ENCODE measurements at places on chromosomes 5 and 9.

DNA sequence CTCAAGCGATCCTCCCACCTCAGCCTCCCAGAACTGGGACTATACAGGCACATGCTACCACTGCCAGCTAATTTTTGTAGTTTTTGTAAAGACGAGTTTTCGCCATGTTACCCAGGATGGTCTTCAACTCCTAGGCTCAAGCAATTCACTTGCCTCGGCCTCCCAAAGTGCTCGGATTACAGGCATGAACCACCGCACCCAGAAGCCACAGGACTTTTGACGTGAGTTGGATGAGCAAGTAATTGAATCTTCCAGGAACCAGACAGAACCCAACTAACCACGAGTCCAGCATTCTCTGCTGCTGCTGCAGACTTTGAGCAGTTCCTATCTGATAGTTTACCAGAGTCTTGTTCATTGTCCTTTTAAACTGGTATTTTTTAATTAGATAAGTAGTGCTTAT is 9.6 kb upstream of the ATP6V0E1 start:
- no peak for DNase-seq

- DNase-seq: no peak
Measured at GRCh38 chr5:172403189-172403796, 51.0 kb downstream of the SH3PXD2B start.

DNA sequence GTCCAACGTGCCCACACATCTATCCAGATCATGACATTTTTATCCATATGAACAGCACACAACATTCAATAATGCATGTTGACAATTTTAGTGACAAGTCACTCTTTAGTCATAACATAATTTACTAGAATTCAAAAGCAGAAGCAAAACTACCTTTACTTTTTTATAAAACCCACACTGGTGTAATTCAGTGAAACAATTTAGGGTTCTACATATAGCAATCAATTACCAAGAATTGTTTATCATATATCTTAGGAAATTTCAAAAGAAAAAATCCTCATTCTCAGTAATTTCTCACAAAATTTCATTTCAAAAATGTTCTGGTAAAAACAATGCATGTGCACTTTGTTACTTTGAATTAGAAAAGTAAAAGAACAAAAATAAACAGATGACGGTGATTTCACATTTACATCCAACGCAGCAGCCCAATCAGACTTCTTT is 12.6 kb downstream of the AUH start:
- DNase-seq: no peak

- no peak for DNase-seq
Measured at GRCh38 chr9:959914-960313, 16.5 kb upstream of the DMRT3 start.

GRCh38 chr5:72465601-72466563 is 41.3 kb downstream of the ZNF366 start:
- no peak for DNase-seq

- DNase-seq: no peak
Measured at GRCh38 chr5:157308836-157309465, 43.0 kb downstream of the CYFIP2 start.

- no peak for DNase-seq
Measured at GRCh38 chr9:91348191-91348807, 13.4 kb downstream of the AUH start.

DNA sequence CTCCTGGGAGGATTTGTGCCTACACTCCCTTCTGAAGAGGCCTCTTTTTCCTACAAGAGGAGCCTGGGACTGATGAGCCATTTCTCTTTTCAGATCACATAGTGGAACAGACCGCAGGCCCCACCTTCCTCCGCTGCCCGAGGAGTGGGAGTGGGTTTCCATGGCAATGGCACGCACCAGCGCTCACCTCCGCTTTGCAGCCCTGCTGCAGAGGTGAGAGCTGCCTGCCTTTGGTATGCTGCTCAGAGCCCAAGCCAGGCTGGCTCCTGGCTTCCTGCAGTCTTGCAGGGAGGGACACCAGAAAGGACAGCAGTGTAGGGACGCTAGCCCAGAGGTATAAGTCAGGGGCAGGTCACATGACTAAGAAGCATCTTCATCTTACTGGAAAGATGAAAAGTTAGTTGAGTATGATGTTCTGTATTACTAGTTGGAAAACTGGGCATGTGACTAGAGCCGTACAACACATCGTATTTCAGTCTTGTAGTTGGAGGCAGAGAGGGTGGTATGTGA is 12.4 kb downstream of the PTTG1 start:
- no peak for DNase-seq

DNA sequence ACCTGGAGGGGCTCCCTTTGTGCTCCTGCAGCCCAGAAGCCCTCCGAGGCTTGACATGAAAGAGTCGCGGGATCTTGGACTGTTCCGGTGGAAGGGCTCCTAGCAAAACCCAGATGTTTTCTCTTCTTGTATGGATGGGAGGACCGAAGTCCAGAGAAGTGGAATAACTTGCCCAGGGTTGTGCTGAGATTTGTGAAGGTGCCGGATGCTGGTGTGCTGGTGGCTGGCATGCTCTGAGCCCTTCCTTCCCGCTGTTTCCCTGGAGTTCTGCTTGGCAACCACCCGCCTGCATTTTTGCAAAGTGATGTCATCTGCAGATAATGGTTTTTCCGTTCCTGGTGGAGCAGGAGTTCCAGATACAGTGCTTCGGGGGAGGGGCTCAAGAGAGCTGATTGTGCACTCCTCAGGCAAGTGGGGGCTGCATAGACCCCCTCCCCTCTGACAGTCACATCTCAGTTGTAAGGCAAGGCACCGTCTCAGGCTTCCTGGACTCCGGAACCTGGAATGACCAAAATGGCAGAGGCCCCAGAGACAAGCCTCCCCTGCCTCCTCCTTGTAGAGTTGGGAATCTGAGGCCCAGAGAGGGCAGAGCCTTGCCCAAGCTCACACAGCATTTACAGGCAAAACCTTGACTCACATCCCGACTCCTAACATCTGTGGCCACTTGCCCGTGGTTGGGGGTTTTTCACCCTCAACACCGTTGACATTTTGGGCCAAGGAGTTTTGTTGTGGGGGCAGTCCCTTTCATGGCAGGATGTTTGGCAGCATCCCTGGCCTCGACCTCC is 157.0 kb downstream of the RGS3 start:
- DNase-seq: no peak

DNA sequence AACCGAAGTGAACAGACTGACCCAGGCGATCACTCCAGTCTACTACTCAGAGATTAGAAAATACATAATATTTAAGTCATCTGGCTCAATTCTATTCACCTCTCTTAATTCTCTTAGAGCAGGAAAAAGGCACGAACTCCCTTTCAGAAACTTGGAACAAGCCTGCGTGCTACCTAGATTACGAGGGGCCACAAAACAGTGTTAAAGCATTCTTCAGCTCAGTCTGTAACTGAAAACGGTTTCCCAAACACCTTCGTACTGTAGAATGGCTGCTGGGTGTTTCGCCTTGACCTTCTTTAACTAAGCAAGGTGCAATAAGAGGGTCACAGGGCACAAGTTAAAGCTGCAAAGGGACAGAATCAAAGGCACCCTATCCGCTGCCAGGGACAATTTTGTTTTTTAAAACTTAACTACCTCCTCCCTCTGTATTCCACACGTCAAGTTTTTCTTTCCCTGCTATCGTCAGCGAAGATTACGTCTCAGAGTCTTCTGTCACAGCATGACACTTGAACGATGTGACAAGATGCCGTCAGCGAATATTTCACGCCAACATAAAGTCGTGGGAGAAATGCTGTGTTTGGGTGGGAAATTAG is 687 bp downstream of the LYSMD3 start:
- DNase-seq: peak; percentile 2

- no peak for DNase-seq
Measured at GRCh38 chr9:87137718-87138117, 190.4 kb upstream of the GAS1 start.

- DNase-seq: no peak
Measured at GRCh38 chr5:172506921-172507320, 52.6 kb upstream of the SH3PXD2B start.

All from GM12891 (cell line).